ENCODE measurements at places on chromosomes 7 and 10. TPM values are rescaled to one million over a fixed set of nuclear protein-coding genes. Genes with fewer than 3 reads are reported as not detected.

DNA sequence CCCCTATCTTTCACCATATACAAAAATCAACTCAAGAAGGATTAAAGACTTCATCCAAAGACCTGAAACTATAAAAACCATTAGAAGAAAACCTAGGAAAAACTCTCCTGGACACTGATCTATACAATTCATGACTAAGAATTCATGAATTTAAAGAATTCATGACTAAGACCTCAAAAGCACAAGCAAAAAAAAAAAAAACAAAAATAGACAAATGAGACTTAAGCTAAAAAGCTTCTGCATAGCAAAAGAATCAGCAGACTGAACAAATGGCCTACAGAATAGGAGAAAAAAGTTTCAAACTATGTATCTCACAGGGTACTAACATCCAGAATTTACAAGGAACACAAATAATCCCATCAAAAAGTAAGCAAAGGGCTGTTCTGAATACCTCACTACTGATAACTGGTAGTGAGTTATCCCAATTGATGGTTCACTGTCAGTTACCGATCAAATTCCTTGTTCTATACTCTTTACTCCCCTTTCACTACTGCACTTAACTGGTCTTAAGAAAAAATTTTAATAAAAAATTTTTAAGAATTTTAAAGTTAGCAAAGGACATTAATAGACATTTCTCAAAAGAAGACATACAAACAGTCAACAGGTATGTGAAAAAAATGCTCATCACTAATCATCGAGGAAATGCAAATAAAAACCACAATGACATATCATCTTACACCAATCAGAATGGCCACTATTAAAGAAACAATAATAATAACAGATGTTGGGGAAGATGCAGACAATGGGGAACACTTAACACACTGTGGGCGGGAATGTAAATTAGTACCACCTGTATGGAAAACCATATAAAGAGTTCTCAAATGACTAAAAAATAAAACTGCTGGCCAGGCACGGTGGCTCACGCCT, 33.2 kb downstream of the KMT2C start:
- no peak for DNase-seq

- DNase-seq = peak; percentile 91
Observed at GRCh38 chr10:62514079-62514693, 140.0 kb downstream of the ZNF365 start.

- no peak for DNase-seq
Observed at GRCh38 chr7:13021566-13022300, 334.3 kb downstream of the ARL4A start.

- no peak for DNase-seq
Observed at GRCh38 chr7:80816806-80817205, 102.0 kb downstream of the SEMA3C start.

- DNase-seq = peak; percentile 77
Observed at GRCh38 chr7:46291601-46292150, 370.6 kb upstream of the IGFBP3 start.

DNA sequence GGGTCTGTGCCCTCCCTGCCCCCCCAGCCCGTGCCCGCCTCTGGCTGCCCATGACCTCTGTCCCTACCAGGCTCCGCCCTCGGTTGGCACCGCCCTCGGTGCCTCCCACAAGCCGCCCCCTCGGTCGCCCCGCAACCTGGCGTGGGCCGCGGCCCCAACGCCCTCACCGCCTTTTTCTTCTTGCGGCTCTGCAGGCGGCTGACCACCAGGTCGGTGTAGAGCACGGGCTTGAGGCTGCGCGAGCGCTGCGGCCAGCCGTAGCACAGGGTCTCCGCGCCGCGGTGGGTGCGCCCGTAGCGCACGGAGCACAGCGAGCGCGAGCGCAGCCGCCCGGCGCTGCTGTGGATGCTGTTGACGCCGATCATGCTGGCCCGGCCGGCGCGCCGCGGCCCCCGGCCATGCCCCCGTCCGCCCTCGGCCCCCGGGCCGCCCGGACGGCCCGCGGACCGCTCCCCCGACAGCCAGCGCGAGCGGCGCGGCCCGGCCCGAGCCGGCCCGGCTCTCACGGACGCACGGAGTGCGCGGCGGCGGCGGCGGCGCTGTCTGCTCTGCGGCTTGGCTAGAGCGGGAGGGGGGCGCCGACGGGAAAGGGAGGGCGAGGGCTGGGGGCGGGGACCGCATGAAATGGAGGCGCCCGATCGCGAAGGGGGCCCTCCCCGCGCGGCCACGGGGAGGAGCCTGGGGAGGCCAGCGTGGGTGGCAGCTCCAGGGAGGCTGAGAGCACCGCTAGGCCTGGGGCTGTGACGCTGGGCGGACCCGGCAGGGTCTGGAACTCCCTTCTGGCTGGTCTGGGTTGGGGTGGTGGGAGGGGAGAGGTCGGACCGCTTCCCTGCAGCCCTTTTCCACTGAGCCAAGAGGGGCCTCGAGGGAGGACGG, 9.6 kb downstream of the PSD start:
- DNase-seq = peak; percentile 5

DNA sequence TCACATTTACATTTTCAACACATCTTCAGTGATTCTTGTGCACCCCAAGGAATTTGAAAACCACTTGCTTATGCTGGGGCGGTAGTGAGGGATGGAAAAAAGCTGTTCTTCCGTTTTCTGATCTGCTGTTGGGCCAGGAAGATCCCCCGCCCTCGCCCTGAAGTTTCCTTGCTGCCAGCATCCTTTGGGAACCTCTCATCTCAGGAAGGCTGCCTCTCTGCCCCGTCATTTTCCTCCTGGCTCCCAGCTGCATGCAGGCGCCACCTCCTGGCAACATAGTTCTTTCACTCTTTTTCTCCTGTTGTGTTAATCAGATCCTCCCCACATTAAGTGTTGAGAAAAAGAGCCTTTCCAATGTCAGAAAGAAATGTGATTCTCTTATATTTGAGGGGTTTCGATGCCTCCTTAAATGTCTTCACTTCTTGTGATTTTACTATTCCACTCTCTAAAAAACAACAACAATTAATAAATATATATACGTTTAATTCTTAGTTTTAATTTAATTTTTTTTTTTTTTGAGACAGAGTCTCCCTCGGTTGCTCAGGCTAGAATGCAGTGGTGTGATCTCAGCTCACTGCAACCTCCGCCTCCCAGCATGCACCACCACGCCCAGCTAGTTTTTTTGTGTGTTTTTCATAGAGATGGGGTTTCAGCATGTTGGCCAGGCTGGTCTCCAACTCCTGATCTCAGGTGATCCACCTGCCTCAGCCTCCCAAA, 122.9 kb downstream of the RALA start:
- DNase-seq = peak; percentile 91

GRCh38 chr7:18222636-18223035, 195.0 kb upstream of the PRPS1L1 start:
- DNase-seq = no peak

- DNase-seq = no peak
Observed at GRCh38 chr7:76424413-76425111, at the start of gene ZP3. TSS of gene ZP3 (plus strand) at chr7:76424950. CDS start at chr7:76424965, 15 bp downstream.

GRCh38 chr7:12111422-12112405, 99.4 kb upstream of the TMEM106B start:
- no peak for DNase-seq

- DNase-seq = peak; percentile 80
Observed at GRCh38 chr10:126904818-126905701, at the start of gene DOCK1. TSS of gene DOCK1 (plus strand) at chr10:126905428. CDS start at chr10:126905518, 90 bp downstream.

GRCh38 chr10:1709161-1709560, 28.2 kb downstream of the ADARB2 start:
- no peak for DNase-seq

- DNase-seq = no peak
Observed at GRCh38 chr10:124381011-124381611, 37.6 kb downstream of the OAT start.

DNA sequence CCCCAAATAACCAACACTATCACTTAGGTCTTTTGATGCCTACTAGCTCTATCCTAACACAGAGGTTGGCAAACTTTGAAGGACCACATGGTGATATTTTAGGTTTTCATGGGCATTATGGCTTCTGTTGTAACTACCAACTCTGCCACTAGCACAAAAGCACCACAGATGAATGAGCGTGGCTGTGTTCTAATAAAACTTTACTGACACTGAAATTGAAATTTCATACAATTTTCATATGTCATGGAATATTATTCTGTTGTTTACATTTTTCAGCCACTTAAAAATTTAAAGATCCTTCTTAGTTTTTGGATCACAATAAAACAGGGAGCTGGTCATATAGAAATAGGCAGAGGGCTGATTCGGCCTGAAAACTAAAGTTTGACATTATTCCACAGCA, 26.4 kb downstream of the CBX3 start:
- no peak for DNase-seq

DNA sequence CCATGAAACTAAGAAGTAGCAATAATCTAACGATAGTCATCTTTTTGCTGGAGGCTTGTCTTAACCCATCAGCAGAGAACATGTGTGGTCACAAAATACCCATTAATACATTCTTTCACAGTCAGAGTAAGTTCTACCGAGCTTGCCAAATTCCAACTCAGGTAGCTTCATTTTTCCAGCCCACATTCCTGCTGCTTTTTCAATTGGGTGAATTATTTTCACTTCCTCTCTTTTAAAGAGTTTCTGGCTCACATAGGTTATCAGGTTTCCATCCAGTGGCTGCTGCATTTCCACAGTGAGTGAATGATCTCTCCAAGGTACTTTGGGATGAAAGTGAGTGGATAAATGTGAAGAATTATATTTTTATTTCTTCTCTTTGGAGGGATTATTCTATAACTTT, 233.1 kb downstream of the SEMA3E start:
- no peak for DNase-seq

- no peak for DNase-seq
Observed at GRCh38 chr10:74755273-74755672, 71.1 kb upstream of the KAT6B start.

DNA sequence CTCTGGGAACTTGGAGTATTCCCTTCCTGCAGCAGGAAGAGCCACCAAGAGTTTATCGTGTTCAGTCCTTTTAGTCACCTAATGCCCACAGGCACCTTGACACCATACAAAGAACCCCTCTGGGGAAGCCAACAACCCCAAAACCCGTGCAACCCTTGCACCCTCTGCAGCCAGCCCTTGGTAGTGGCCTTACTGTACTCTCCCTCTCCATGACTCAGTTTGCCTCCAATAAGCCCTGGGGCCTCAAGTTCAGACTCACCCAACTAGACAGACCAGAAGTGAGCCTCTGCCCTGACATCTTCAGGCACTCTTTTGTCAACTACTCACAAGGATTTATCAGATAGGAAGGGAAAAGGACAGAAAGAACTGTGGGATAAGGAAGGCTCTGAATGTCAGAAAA, 30.9 kb downstream of the KCNMA1 start:
- DNase-seq = no peak

GRCh38 chr7:135368416-135369186, 135.0 kb downstream of the STRA8 start:
- no peak for DNase-seq

DNA sequence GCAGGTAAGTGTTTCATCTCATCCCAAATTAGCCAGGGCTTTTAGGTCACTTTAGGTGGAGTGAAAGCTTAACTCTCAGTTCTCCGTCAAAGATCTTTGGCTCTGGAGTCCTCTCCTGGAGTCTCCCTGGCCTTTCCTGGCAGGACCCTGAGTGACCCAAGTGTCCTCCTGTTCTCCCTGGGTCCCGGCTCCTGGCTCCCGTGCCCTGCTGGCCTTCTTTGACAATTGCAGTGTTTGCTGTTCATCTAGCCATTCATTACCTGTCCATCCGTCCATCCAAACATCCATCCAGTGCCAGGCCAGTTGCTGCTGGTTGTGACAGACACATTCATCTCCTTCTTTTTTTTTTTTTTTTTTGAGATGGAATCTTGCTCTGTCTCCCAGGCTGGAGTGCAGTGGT, 6.2 kb upstream of the TPST1 start:
- no peak for DNase-seq

GRCh38 chr10:97105303-97105702, 80.5 kb downstream of the SLIT1 start:
- no peak for DNase-seq

- no peak for DNase-seq
Observed at GRCh38 chr10:105017116-105017515, 376.0 kb downstream of the SORCS3 start.

- peak; percentile 89 for DNase-seq
Observed at GRCh38 chr10:77564731-77565589, 72.6 kb downstream of the KCNMA1 start.

GRCh38 chr7:139430443-139430842, 53.0 kb downstream of the KLRG2 start:
- DNase-seq = peak; percentile 18

- DNase-seq = no peak
Observed at GRCh38 chr7:159215076-159215475, 70.4 kb upstream of the VIPR2 start.

- peak; percentile 69 for DNase-seq
Observed at GRCh38 chr7:47573758-47574481, 8.0 kb downstream of the TNS3 start.

- DNase-seq = no peak
Observed at GRCh38 chr7:110831419-110831818, 259.5 kb upstream of the LRRN3 start.

DNA sequence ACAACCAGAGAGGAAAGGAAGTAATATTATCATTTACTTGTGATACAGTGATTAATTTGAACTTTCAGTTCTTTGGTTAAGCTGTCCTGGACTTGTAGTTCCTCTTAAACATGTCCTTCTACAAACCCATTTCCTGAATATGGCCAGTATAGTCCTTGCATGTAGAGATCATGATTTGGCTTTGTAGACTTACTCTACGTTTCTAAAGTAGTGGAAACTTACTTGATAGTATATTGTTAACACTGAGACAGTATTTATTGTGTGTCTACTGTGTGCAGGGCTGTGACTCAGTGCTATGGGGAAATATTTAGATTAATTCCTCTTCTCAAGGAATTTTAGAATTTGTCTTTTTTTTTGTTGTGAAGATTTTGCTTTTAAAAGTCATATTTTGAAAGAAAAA, 109.5 kb downstream of the NRF1 start:
- DNase-seq = no peak

DNA sequence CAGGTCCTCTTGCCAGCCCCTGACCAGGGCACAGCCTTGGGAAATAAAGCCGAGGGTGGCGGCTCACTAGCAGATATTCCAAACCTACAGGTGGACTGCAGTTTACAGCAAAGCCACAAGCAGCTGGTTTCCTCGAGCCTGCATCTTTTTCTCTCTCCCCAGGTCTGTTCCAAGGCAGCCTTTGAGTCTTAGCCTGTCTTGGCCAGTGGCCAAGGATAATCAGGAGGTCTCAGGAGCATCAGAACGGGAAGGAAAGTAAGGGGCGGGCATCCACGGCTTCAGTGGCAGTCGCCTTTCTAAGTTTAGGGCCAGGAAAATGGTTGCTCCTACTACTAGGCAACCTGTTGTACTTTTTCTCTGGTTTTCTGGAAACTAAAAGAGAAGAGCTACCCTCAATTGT, 219.7 kb upstream of the ZMIZ1 start:
- no peak for DNase-seq

Gene GPR26
- total RNA-seq = not detected

Gene DNAJB6
- total RNA-seq = 261 TPM

Gene GFRA1
- 12.9 TPM for total RNA-seq

Gene STYXL1
- 51.7 TPM for total RNA-seq

Gene FOXI2
- not detected for total RNA-seq

Gene PRF1
- total RNA-seq = not detected

Gene LIPN
- total RNA-seq = not detected

Gene TRIM74
- total RNA-seq = not detected

Gene METTL27
- total RNA-seq = 4.0 TPM

Gene GSTO2
- total RNA-seq = not detected

Gene BBS9
- 16.2 TPM for total RNA-seq

Gene FBXO24
- 0.21 TPM for total RNA-seq

Gene TRIM50
- total RNA-seq = not detected

Gene PCBD1
- total RNA-seq = 53.2 TPM

Gene STAG3
- not detected for total RNA-seq

Gene MACROH2A2
- 11.2 TPM for total RNA-seq

Gene HSPB1
- total RNA-seq = 809 TPM

Gene VIPR2
- total RNA-seq = not detected

Gene EBLN1
- not detected for total RNA-seq

Gene PTF1A
- total RNA-seq = not detected

Gene CUX1
- total RNA-seq = 43.0 TPM

Gene PTEN
- 66.2 TPM for total RNA-seq

Gene AGAP4
- total RNA-seq = 4.7 TPM

Data from myocyte (in vitro differentiated cells).